Tracheal epithelial cell (primary cell): ENCODE measurements at places on chromosomes 7 and 10. TPM values are rescaled to one million over a fixed set of nuclear protein-coding genes. Genes with fewer than 3 reads are reported as not detected.

Gene SEC61G
- 259 and 406 TPM in 2 replicates for total RNA-seq

Gene RHOBTB1
- 7.2 and 8.9 TPM in 2 replicates for total RNA-seq

Gene TMEM213
- not detected in 2 replicates for total RNA-seq

Gene FEZF1
- total RNA-seq: not detected in 2 replicates

Gene CFAP46
- total RNA-seq: 0.24 TPM in 1 of 2 replicates, not detected in the other

Gene KCNIP2
- not detected in 2 replicates for total RNA-seq

Gene AOC1
- total RNA-seq: 0.96 TPM in 1 of 2 replicates, not detected in the other

Gene TSPAN33
- total RNA-seq: 3.9 and 4.0 TPM in 2 replicates

Gene ODAD2
- total RNA-seq: 0.96 TPM in 1 of 2 replicates, not detected in the other

Gene INSYN2A
- total RNA-seq: under 0.01 TPM in 1 of 2 replicates, not detected in the other

Gene HKDC1
- 5.8 and 15.4 TPM in 2 replicates for total RNA-seq

Gene PLEKHS1
- under 0.01 TPM in 2 replicates for total RNA-seq

Gene ASZ1
- not detected in 2 replicates for total RNA-seq

Gene CCDC7
- 3.4 and 9.6 TPM in 2 replicates for total RNA-seq

Gene AHR
- 97.1 and 121 TPM in 2 replicates for total RNA-seq

Gene OR6V1
- not detected in 2 replicates for total RNA-seq

Gene CLIP2
- total RNA-seq: 12.6 and 27.7 TPM in 2 replicates

Gene DENND2A
- total RNA-seq: 0.43 and 2.2 TPM in 2 replicates

Gene FOXP2
- under 0.01 and 5.8 TPM in 2 replicates for total RNA-seq

Gene CDH23
- under 0.01 TPM in 1 of 2 replicates, not detected in the other for total RNA-seq

Gene KIF11
- 3.0 and 3.1 TPM in 2 replicates for total RNA-seq

Gene KCNH2
- 0.21 and 0.24 TPM in 2 replicates for total RNA-seq

Gene HOXA6
- 0.72 TPM in 1 of 2 replicates, not detected in the other for total RNA-seq
